ENCODE measurements at places on chromosomes 11 and 22. TPM values are rescaled to one million over a fixed set of nuclear protein-coding genes. Genes with fewer than 3 reads are reported as not detected.

- peak; percentile 37 for DNase-seq
Observed at GRCh38 chr11:122743949-122744348, 88.4 kb downstream of the UBASH3B start.

DNA sequence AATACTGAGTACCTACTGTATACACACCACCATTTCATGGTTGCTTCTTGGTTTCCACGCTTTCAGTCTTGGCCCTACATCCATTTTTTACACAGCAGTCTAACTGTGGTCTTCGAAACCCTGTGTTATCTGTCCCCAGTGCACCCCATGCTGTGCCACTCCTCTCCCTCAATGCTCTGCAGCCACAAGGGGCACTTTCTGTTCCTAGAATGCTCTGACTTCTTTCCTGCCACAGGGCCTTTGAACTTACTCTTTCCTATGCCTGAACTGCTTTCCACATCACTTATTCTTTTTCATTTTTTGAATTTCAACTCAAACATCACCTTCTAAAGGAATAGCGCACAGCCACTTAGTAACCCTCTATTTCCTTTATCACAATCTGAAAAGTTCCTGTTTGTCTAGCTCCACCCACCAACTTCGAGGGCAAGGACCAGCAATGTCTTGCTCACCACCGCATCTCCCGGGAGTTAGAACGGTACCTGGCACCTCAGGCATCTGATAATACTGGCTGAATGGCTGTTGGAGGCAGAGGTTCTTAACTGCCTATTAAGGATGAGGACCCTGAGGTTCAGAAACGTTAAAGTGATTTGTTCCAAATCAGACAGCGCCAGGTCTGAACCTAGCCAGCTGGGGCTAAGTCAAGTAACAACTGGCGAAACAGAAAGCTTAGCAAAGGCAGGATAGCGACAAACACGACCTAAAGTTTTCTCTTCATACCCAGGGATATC lies 568 bp downstream of the ALG8 start:
- no peak for DNase-seq

DNA sequence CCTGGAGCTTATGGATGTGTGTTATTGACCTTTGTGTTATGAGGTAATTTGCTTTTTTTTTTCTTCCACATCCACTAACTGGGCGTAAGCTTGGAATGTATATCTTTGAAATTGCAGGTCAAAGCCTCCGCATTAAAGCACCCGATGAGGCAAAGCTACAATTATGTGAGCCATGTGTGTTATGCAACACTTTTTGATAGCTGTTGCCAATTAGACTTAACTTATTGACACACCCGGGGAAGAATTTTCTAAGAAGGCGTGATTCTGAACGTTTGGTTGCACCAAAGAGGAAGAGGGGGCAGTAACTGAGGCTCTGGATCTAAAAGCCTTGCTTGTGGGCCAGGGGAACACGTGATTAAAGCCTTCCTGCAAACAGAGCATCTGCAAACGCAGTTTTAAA lies 610 bp upstream of the TEX12 start:
- no peak for DNase-seq

DNA sequence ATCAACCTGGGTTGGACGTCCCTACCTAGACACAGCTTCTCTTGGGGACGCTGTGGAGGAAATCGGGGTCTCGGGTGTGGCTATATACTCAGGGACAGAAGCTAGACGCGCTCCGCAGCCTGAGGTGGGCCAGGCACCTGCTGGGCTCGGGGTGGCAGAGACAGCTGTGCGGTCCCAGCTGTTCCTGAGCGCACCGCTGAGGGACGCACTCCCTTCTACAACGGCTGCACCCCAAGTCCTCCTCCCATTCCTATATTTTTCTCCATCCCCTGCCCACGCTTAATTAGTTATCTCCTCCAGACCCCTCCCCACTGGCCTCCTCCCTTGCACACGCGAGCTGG lies 188 bp upstream of the MTNR1B start:
- DNase-seq, result no peak

GRCh38 chr11:120499859-120500258 lies 11.7 kb upstream of the GRIK4 start:
- no peak for DNase-seq

GRCh38 chr11:44973632-44974401 lies 23.1 kb upstream of the TP53I11 start:
- no peak for DNase-seq

- DNase-seq, result no peak
Observed at GRCh38 chr11:18455686-18456372, at the start of gene LDHAL6A. LDHAL6A (plus strand) TSS chr11:18455856; CDS start chr11:18456681, 825 bp downstream.

The CUL5 gene
- total RNA-seq, result 38.3 TPM

DNA sequence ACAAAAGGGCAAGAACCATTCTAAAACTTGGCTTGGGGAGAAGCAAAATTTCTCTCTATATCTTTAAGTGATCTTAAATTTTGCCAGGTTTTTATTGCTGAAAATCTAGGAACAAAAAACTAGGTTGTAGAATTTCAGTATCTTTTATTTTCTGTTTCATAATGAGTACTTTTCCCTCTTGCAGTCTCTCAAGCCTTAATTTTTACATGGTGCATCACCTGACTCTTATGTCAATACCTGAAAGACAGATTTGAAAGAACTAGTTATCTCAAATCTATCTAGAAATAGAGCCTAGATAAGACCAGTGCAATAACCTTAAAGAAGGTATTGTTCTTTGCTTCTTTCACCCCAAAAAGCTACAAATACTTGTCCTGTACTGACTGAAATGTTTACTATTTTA lies 122.1 kb downstream of the TRIM44 start:
- no peak for DNase-seq
